ENCODE measurements at places on chromosomes 6 and 20. TPM values are rescaled to one million over a fixed set of nuclear protein-coding genes. Genes with fewer than 3 reads are reported as not detected.

Gene ACSS1
- 10.4 TPM for total RNA-seq

Gene UST
- 7.6 TPM for total RNA-seq

Gene FAM120B
- 12.8 TPM for total RNA-seq

Gene CRYBG1
- 152 TPM for total RNA-seq

Gene OR11A1
- total RNA-seq, result not detected

Gene RIPK1
- total RNA-seq, result 17.7 TPM

Gene FAM217A
- total RNA-seq, result not detected

Gene LIN28B
- total RNA-seq, result not detected

Gene FLOT1
- total RNA-seq, result 48.9 TPM

Gene ACTL10
- 4.4 TPM for total RNA-seq
